ENCODE measurements at places on chromosomes 7 and 10.

GRCh38 chr7:33933611-33934281 lies 28.4 kb downstream of the BMPER start:
- DNase-seq = peak; percentile 80

- no peak for DNase-seq
These were observed 35.2 kb downstream of the PANK1 start for GRCh38 chr10:89609833-89610346.

GRCh38 chr10:102675011-102675665 lies 30.9 kb downstream of the TRIM8 start:
- DNase-seq = peak; percentile 16

- no peak for DNase-seq
These were observed 75.6 kb upstream of the OGDHL start for GRCh38 chr10:49837685-49838084.

DNA sequence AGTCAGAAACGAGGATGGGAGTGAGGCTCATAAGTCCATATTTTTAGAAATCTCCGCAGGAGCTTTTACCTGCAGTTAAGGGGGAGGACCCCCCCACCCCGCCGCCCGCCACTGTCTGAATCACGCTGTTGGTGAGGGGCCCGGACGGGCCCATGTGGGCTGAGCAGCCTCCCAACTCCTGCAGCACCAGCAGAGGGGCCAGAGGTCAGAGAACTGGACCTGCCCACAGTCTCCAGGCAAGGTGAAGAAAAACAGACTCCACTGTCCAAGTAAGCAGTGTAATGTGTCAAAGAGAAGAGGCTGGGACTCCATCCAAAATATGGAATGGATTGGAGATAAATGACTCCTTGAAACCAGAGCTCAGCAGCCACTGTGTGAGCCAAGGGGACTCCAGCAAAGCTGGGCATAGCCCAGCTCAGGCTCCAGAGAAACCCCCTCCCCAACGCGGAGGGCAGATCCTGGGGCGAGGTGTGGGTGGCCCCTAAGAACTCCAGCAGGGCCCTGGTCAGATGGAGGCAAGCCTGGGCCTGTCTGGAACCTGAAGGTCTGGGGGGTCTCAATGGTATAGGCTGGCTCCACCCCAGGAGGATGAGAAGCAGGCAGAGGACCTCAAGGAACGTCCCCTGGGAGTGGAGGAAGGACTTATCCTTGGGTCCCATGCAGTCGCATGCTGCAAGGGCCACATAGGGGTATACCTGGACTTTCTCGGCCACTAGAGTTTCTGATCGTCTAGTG lies 128.5 kb upstream of the TNS3 start:
- DNase-seq = no peak
